ENCODE measurements at places on chromosomes 12 and 14.
A peak's percentile ranks its signal among the peaks of the same experiment; 100 is the strongest.

GRCh38 chr12:26298785-26299621 is 103.6 kb downstream of the SSPN start:
- peak; percentile 83 for DNase-seq

GRCh38 chr12:92814584-92814983 is 111.8 kb downstream of the PLEKHG7 start:
- no peak for DNase-seq

DNA sequence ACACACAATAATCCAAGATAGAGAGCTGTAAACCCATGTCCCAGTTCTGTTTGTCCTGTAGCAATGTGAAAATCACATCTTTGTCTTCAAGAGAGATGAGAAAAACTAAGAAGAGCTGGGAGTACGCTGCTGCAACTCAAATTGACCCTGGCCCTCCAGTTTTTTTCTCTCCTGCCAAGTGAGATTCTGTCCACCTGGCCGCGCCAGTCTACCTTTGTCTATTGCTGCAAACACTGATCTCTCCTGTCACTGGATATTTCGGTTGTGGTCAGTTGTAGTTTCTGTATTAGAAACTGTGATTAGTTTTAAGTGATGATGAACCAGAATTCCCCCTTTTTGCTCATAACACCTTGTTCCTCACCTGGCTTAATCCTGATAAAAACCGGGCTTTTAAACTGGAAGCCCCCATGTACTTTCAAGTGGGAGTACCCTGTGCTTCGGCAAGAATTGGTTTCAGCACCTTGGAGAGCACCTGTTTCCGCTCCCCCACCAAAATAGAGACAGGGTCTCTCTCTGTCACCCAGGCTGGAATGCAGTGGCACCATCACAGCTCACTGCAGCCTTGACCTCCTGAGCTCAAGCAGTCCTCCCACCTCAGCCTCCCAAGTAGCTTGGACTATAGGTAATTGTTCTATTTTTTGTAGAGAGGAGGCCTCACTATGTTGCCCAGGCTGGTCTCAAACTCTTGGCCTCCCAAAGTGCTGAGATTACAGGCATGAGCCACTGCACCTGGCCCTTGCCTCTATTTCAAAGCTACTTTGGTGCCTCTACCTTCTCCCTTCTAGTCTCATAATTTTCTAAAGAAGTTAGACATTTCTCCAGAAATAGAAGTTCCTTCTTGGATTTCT is 156.8 kb downstream of the PHETA1 start:
- DNase-seq, result no peak

GRCh38 chr12:3085341-3086139 is 8.4 kb downstream of the TSPAN9 start:
- DNase-seq, result no peak

DNA sequence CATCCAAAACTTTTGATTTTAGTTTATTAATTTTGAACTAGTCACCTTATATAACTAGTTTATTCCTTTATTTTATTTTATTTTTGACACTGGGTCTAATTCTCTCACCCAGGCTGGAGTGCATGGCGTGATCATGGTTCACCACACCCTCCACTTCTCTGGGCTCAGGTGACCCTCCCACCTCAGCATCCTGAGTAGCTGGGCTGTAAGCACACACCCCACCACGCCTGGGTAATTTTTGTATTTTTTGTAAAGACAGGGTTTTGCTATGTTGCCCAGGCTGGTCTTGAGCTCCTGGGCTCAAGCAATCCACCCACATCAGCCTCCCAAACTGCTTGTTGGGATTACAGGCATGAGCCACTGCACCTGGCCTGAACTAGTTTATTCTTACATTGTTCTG is 17.3 kb downstream of the PCNX1 start:
- no peak for DNase-seq

DNA sequence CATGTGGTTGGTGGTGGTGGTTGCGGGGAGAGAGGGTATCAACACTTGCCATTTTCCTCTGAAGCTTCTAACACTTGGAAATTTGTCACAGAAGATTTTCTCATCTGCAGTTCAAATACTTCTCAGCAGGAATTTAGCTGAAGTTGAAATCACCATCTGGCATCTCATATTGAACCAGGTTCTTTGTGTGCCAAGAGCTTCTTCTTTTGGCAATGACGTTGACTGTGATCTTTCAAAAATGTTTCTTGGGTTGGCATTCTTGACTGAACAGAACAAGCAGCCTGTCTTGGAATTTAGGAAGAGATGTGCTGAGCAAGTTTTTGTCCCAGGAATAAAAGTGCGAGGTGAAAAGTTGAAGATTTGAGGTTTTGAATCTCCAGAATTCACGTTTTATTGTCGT is 8.7 kb upstream of the NIN start:
- no peak for DNase-seq

DNA sequence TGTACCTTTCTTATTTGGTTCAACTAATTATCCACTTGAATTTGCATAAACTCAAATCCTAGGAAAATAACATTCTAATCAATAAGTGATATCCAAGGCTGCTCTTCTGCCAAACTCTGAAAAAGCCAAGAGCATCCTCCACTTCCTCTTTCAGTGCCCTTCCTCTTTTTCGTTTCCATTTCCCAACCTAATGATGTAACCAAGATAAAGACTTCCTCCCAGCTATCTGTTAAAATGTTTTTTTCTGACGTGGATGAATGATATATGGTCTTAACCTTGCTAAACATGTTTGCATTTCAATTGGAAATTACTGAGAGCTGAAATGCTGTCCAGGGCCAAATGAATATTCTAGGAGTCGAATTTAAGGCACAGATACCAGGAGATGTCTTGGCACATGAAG is 459.5 kb upstream of the PDE3A start:
- DNase-seq, result no peak

DNA sequence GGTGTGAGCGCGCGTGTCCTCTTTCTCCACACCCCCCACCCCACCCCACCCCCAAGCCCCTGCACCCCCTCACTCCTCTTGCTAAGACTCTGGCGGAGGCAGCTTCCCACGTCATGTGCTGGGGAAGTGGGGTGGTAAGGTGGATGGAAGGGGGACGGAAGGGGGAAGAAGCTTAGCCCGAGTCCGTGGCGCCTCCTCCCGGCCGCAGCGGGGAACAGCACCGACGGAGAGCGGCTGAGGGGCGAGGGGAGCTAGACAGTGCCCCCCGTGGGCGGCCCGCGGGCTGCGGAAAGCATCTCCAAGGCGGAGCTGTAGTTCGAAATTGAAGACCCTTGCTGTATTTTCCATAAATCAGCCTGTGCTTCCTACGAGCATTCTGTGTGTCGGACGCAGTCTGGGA is 588 bp upstream of the GRIN2B start:
- no peak for DNase-seq

DNA sequence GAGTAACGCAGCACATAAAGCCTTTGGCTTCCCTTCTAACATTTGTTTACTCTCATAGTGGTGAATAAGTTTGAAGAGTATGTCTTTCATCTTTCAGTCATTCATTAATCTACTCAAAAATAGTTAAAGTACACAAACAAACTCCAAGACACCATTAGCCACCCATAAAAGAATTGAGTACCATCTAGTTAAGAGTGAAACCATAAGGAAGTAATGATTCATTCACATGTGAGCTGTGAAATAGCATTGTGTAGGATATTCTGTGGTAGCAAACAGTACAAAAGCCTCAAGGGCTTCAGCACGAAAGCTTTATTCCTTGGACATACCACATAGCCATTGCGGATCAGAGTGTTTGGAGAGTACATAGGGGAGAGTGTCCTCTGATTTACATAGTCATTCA is 13.9 kb downstream of the SYT1 start:
- DNase-seq, result no peak

All from LHCN-M2 (cell line).